ENCODE measurements at places on chromosomes 1 and 21.

- DNase-seq: no peak
These were observed 2.2 kb downstream of the SLC30A2 start for GRCh38 chr1:26043765-26044164.

GRCh38 chr1:194342484-194343262 lies 1156.3 kb upstream of the B3GALT2 start:
- no peak for DNase-seq

GRCh38 chr1:168960595-168960994 lies 145.9 kb upstream of the ATP1B1 start:
- no peak for DNase-seq

- DNase-seq: no peak
These were observed 10.3 kb upstream of the LMNA start for GRCh38 chr1:156104065-156104810.

- DNase-seq: no peak
These were observed 37.0 kb downstream of the COQ8A start for GRCh38 chr1:226976978-226977642.

- no peak for DNase-seq
These were observed 513.0 kb downstream of the PTPRC start for GRCh38 chr1:199151634-199152425.

- DNase-seq: no peak
These were observed 32.0 kb upstream of the LRP8 start for GRCh38 chr1:53359934-53360276.

DNA sequence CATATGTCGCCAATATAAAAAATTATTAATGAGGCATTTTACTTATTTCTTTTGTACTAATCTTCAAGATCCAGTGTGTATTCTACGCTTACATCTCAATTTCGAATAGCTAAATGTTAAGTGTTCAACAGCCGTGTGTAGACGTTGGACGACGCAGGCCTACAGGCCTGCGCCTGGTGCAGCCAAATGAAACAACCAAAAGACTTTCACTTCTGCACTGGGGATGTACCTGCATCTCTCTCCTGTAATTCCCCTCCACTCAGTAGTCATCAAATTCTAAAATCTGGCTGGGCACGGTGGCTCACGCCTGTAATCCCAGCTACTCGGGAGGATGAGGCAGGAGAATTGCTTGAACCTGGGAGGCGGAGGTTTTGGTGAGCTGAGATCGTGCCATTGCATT lies 76.8 kb upstream of the HNRNPU start:
- DNase-seq: no peak

DNA sequence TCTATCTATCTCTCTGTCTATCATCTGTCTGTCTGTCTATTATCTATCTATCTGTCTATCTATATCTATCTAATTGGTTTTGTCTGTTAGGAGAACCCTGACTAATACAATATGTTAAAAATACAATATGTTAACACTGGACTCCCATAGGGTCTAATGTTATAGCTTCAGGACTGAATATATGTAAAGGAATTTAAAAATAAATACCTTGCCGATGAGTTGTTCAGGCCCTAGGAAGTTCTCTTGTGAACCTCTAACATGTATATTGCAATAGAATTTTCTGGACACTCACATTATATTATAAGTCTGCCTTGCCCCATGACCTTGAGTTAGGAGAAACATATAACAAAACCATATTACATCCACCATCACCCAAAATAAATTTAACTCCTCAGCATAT lies 900.6 kb downstream of the NCAM2 start:
- DNase-seq: no peak

DNA sequence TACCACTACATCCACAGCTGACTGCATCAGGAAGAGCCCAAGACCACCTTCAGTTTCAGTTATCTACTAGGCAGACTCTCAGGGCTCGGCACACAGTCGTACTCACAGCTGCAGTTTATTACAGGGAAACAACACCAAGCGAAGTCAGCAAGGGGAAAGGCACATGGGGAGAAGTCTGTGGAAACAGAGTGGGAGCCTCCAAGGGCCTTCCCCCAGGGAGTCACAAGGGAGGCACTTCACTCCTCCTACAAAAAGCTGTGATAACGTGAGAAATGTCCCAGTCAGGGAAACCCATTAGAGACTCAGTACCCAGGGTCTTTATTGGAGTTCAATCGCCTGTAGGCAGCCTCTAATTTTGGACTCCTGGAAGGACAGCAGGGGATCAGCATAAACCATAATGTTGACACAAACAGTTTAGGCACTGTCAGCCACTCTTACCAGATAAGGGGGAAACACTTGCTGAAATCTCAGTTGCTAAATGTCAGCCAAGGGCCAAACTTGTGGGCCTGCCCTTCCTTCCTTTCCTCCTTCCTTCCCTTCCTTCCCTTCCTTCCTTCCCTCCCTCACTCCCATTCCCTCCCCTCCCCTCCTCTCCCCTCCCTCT lies 444.0 kb downstream of the SMYD3 start:
- DNase-seq: no peak

DNA sequence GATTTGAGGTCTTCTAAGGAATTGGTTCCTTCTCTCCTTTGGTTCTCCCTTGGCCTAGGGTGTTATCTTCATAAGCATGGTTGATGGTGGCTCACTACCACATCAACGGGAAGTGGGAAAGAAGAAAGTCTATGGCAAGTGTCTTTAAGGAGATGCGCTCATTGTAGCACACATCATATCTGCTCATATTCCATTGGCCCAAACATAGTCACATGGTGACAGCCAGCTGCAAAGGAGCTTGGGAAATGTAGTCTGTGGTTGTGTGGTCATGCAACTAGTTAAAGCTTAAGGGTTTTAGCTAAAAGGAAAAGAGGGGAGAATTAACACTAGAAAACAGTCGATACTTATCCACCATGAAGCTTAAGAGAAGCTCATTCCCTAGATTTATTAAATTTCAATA lies 11.4 kb upstream of the MRPS6 start:
- DNase-seq: no peak

- DNase-seq: no peak
These were observed 59.7 kb downstream of the DESI2 start for GRCh38 chr1:244712669-244713068.

GRCh38 chr1:206918076-206918475 lies 3.7 kb downstream of the FCMR start:
- DNase-seq: no peak

DNA sequence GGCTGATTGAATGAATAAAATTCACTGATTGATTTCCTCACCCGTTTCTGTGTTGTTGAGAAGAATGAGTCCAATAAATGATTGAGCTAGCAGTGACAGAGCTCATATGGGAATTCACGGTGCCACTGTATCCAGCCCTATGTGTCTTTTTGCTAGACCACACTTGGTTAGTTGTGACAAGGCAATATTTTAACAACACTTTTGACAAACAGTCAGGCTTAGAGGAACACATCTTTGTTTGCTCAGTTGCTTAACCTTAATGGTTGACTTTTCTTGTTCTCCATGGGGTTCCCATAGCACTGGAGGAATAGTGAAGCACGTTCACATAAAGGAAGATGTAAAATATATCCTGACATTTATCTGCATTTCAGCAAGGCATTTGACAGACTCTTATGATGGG lies 273.9 kb upstream of the DEPDC1 start:
- no peak for DNase-seq

- no peak for DNase-seq
These were observed 156.1 kb downstream of the PIGK start for GRCh38 chr1:77063118-77063517.

DNA sequence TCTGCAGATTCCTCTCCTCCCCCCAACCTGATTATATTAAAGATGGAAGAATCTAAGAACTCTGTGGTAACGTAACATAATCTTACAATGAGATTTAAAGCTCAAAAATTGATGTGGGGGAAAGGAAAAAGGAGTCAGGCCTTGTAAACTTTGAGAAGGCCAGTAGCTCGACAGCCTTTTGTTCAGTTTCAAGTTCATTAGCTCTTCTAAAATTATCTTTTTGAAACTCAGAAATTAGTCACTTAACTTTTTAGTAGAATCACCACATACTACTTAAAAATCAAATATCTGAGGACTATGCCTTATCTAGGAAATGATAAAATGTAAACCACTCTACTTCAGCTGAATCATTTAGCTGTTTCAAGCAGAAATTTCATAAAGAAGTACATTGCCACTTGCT lies 996.2 kb downstream of the AMY1C start:
- DNase-seq: no peak

GRCh38 chr21:44494956-44495355 lies 39.6 kb downstream of the LRRC3 start:
- DNase-seq: no peak

DNA sequence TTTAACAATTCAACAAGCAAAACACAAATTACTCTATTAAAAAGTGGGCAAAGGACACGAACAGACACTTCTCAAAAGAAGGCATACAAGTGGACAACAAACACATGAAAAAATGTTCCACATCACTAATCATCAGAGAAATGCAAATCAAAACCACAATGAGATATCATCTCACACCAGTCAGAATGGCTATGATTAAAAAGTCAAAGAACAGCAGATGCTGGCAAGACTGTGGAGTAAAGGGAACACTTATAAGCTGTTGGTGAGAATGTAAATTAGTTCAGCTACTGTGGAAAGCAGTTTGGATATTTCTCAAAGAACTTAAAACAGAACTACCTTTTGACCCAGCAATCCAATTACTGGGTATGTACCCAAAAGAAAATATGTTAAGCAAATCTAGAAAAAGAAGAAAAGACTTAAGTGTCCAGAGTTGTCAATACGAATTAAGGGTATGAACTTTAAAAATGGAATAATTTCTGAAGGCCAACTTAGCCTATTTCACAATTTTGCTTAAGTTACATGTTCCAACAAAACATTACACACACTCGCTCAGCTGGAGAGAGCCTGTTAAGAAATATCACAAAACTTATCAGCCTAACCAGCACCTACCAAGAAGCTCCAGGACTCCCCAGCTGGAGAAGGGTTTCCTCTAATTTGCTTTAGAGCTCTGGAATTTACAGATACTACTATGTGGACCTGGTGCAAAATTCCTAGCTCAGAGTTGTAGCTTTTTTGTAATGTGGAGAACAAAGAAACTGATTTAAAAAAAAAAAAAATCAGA lies 232.1 kb downstream of the DUSP10 start:
- no peak for DNase-seq

- no peak for DNase-seq
These were observed 521 bp upstream of the CDC7 start for GRCh38 chr1:91499904-91500755.

- DNase-seq: no peak
These were observed 17.5 kb downstream of the PFKL start for GRCh38 chr21:44317241-44317782.

DNA sequence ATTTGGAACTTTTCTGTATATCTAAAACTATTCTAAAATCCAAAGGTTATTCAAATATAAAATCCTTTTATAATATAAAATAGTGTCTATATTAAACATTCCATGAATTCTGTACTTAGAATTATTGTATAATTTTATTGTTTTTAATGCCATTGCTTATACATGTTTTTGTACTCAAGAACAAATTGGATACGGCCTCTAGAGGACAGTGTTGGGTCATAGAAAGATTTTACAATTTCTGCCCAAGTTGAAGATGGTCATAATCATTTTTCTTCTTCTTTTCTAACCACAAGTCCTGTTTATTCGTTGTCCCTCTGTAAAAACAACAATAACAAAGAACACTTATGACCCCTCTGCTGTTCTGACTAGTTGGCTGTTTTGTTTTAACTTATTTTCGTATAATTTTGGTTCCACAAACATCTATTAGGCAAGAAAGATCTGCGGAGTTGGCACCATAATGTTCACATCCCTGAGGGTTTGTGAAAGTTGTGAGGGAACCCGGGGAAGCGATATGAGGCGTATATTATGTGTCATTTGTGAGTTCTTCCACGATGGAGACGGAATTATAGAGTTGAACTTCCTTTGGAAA lies 75.7 kb upstream of the KIF26B start:
- DNase-seq: no peak

DNA sequence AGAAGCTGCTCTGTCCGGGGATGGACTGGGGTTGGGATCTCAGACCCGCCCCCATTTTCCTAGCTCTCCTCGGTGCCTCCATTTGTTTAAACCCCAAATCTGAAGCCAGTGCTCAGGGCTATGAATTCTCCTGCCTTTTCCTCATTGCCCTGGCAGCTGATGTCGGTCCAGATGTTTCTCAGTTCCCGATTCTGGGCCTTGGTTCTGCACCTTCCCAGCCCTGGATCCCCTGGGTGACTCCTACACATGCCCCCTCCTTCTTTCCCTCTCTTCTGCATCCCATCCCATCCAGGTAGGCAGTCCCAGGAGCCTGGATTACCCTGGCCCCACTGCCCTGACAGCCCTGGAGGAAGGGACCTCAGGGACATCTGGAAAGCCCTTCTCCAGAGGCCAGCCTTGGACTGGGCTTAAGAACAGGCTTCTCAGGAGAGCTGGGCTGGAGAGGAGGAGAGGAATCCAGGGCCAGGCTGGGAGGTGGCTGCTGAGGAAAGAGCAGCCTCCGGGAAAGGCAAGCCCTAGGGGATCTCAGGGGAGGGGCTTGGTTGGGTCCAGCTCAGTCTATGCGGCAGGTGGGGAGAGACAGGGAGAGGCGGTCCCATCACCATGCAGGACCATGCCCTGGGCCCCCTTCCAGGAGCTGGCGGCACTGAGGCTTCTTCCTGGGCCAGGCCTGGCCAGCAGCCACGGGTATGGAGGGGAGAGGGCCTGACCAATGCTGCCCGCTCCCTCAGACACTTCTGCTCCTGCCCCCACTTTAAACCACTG lies 6.8 kb upstream of the EPS8L3 start:
- DNase-seq: no peak

DNA sequence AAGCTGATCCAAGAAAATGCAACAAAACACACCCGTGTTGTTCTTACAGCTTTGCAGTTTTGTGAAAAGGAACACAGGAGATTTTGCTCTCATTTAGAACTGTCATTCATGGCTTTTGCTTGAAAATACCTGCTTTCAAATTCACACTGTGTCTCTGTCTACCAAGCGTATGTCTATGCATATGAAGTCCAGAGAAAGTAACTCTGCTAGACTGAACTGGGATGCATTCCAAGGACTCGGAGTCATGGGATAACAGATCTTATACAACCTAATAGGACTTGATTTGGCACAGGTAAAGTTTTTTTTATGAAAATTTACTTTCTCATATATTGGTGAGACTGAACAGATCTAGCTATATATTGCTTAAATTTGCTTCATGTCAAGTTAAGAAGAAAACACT lies 102.4 kb downstream of the PTGER3 start:
- DNase-seq: no peak

DNA sequence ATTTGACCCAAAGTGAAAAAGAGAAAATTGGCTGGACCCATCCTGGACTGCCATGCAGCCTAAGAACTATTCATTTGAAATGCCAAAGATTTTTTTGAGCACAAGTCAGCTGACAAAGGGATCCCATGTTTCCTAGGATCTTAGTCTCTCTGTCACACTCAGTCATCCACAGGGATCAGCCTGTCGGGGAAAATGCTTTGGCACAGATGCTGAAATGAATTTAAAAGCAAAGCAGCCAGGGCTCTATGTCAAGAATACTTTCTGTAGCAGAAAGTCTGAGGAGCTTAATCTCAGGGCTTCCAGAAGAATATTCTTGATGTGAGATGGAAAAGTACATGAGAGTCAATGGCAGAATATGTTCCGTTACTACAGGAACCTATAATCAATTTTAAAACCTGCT lies 1900.8 kb downstream of the MRPL39 start:
- DNase-seq: no peak

GRCh38 chr21:29194342-29194741 lies 63.9 kb downstream of the MAP3K7CL start:
- no peak for DNase-seq
